ENCODE measurements at places on chromosomes 6 and 20.

GRCh38 chr6:130598021-130598989, 228.9 kb upstream of the SMLR1 start:
- no peak for DNase-seq

- no peak for DNase-seq
Measured at GRCh38 chr20:1484438-1485116, 6.6 kb downstream of the SIRPB2 start.

- no peak for DNase-seq
Measured at GRCh38 chr6:35181308-35181932, 32.3 kb upstream of the SCUBE3 start.

- DNase-seq: no peak
Measured at GRCh38 chr6:53128842-53129241, 19.8 kb downstream of the GCM1 start.

DNA sequence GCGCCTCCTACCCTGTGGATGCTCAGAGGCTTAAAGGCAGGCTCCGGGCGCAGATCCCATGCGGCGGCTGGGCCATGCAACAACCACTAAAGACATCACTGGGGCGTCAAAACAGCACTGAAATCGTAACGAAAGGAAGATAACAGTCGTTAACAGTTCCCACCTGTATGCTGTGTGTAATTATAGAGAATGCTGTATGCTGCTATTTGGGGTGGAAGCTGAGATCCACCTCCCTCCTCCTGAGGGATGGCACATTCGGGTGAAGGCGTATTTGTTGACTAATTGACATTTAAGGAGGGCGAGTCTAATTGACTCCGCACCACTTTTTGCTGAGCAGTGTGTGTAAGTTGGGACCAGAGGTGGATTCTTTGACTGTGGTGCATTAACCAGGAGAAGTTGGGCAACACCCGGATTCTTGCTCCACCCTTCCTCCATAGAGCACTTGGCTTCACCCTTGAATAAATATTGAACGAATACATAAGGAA, 687 bp downstream of the SLC35A1 start:
- DNase-seq: peak; percentile 11

DNA sequence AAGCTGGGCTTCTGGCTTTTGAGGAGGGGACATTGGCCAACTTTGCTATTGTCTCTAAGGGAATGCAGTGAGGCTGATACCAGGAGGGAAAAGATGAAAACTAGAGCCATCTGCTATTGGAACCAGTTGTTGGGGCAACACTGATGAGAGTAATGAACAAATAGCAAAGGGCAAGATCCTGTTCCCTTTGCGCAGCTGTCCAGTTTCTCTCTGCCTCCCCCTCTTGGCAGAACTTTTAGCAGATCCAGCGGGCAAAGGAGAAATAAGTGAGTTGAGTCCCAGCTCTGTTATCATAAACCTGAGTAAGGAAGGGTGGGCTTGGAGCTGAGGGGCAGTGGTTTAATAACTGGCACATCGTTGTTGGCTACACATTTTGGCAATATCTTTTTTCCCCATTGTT, 126.8 kb downstream of the AKAP7 start:
- no peak for DNase-seq

- no peak for DNase-seq
Measured at GRCh38 chr20:41534170-41534569, 84.0 kb downstream of the CHD6 start.

GRCh38 chr20:52809003-52809402, 163.2 kb upstream of the TSHZ2 start:
- DNase-seq: no peak

DNA sequence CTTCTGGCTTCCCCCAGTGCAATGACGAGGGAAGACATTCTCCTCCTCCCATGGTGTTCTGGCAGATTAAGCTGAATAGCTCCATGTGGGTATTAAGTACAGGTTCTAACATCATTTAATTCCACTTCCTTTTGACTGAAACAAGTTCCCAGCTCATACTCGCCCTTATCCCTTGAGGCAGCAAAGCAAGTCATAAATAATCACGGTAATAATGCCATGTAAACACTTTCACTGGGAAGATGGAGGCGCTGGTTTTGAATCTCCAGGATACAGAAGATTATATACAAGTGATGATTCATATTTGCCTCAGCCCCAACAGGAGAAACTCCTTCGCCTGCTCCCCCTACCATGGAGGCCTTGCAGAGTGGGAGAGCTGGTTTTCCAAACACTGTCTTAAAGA, 141.3 kb downstream of the PXDC1 start:
- DNase-seq: no peak

GRCh38 chr6:117444600-117444999, 18.9 kb upstream of the ROS1 start:
- no peak for DNase-seq

GRCh38 chr6:121592261-121592935, 157.0 kb downstream of the GJA1 start:
- DNase-seq: no peak

GRCh38 chr6:135382182-135382628, 115.3 kb downstream of the AHI1 start:
- DNase-seq: no peak

GRCh38 chr6:4817551-4817950, 41.3 kb downstream of the CDYL start:
- DNase-seq: no peak

DNA sequence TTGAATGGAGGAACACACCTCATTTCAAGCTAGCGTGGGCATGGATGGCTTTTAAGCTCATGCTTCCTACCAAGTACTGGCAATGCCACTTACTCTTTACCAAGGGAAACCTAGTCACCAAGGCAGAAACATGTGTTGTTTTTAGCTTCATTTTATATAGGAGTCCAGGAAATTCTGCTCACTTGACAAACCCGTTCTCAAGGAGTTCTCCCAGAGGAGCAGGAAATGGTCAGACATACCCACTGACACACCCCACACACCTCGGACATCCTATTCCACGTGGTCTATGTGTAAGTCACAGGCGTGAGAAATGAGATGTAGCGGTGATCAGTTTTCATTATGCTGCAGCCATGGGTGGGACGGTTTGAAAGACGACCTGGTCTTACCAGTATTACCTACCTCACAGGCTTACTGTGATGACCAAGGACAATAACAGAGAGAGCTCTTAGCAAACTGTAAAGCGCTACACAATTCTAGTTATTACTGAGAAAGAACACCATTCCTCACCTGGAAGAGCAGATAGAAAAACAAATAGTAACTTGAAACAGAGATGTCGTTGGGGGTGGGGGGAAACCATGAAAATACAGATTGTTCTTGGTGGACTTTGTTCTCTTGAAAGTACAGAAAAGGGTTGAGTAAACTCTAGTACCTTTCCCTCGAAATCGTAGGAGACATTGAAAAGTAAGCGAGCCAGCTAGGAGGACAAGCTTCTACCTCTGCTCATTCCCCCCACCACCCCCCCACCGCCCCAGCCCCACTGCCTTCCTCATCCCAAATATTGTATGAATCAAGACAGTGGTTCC, 1.7 kb downstream of the CNKSR3 start:
- no peak for DNase-seq

GRCh38 chr20:53104884-53105283, 132.7 kb downstream of the TSHZ2 start:
- no peak for DNase-seq

- DNase-seq: no peak
Measured at GRCh38 chr6:111159633-111160032, 72.3 kb downstream of the SLC16A10 start.

GRCh38 chr6:105624021-105624420, 221.1 kb upstream of the PREP start:
- no peak for DNase-seq

- no peak for DNase-seq
Measured at GRCh38 chr20:39571171-39571570, 609.0 kb downstream of the DHX35 start.

DNA sequence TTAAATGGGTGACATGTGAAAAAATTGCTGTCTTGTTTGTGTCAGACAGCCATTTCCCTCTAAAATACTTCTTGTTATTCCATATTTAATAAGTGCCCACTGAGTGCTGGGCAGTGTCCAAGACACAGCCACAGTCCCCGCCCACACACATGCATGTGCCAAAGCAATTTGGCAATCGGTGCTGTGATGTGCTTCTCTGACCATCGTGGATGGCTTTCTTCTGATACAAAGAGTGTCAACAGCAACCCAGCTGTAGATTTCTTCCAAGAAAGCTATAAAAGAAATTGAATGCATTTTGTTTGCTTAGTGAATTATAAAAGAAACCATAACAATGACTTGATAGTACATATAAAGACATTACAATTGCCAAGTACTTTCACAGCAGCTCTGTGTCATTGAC, 140.5 kb upstream of the ATXN1 start:
- no peak for DNase-seq

DNA sequence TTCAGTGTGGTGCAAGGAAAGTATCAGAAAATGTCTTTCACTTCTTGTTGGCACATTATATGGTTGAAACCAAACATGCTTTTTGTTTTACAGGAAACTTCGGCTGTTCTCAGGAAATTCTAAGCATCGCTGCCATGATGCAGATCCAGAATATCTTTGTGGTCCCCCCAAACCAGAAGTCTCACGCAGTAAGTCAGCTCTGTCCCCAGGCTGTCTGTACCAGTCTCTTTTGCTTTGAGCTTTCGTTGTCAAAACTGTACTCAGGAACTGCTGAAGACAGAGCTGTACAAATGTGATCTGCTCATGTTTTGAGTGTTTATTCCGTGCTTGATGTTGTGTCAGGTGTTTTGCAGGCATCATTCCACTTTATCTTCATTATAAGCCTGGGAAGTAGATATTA, 59.6 kb downstream of the DHX35 start:
- DNase-seq: no peak

- DNase-seq: no peak
Measured at GRCh38 chr20:20549267-20549612, 163.2 kb downstream of the RALGAPA2 start.

Measured in CMK (cell line).